Stimulated activated CD4-positive, alpha-beta T cell treated with anti-CD3 and anti-CD28 coated beads, Interleukin-1b, Interleukin-23, amount 100 ng/mL, for 1 hour (primary cell): ENCODE measurements at places on chromosomes 3 and 15.

- DNase-seq = no peak
These were observed 448.1 kb upstream of the WNT5A start for GRCh38 chr3:55935241-55935640.

- DNase-seq = no peak
These were observed 127.3 kb downstream of the IGF1R start for GRCh38 chr15:98775498-98776230.

- DNase-seq = no peak
These were observed 618.6 kb downstream of the NAALADL2 start for GRCh38 chr3:175477651-175478224.

- no peak for DNase-seq
These were observed 46.0 kb downstream of the CCNL1 start for GRCh38 chr3:157113832-157114505.

DNA sequence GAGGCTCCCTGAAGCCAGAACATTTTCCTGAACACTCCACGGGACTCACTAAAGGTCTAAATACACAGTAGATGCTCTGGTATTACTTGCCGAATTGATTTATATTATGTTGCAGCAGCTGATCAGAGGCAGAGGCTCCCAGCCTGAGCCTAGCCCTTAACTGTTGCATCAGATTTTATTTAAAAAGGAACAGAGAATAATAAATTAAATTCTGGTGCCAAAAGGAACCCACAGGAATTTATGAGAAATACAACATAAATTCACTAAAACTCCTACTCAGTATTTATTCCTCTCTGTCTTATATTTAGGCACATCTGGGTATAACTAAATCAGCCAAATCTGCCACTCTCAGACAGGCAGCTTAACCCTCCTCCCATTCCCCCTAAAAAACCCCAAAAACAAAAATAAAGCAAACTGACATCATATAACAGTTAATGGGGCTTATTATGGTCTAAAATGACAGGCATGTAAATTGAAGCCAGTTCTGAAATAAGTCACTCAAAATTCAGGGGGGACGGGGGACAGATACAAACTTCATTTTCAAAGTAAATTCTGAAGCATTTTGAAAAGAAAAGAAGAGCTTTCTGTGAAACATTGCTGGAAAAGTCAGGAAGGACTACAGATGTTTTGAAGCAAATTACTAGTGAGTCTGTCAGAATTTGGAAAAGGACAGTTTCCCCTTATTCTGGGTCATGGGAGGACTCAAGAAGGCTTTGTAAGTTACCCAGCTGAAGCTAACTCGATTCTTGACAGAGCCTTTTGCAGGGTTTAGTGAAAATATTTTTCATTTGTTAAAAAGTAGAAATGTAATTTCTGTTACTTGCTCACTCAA lies 53.8 kb upstream of the CORO2B start:
- no peak for DNase-seq

DNA sequence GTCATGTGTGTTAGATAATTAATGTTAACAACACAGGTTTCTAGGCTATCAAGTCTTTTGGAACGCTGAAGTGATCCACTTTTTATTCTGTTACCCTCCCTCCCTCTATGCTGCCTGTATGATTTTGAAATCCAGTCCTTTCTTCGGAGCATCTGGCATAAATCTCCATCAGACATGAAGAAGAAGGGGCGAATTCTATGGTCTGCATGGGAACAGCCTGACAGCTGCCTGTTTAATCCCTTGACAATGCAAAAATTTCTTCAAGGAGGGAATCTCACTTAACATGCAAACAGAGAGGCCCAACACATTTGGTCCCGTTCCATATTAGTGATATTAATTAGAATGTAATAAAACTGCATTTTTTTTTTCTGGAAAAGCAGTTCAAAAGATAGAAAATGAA lies 145.2 kb downstream of the VGLL3 start:
- no peak for DNase-seq

DNA sequence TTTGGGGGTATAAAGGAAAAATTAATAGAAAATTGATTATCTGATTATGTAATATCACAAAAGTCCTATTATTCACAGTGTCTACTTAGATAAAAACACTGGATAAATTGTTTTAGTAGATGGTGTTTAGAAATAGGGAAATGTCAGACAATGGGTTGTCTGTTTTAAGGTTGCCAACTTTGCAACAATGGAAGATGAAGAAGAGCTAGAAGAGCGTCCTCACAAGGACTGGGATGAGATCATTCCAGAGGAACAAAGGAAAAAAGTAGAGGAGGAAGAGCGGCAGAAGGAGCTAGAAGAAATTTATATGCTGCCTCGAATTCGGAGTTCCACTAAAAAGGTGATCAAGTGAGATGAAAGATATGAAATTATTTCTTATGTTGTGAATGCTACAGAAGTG lies 84.0 kb downstream of the CHD2 start:
- DNase-seq = no peak

DNA sequence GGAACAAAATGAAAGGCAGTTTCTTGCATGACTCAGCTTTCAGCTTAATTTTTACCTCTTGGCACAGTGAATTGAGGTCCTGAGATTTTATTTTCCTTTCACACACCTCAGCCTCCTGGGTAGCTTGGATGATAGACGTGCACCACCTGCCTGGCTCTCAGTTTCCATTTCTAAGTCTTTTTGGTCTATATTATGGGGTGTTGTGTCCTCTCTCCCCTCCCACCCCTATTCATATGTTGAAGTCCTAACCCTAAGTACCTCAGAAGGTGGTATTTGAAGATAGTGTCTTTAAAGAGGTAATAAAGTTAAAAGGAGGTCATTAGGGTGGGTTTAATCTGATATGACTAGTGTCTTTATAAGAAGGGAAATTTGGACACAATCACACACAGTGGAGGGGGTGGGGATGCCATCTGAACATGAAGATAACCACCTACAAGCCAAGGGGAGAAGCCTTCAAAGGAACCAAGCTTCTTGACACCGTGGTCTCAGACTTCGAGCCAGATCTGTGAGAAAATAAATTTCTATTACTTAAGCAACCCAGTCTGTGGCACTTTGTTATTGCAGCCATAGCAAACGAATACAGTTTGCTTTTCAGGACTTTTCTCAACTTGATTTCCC lies 85.2 kb downstream of the STRIT1 start:
- DNase-seq = no peak

- DNase-seq = no peak
These were observed at the start of gene RTP4 for GRCh38 chr3:187368251-187369088. Gene RTP4, plus strand, starts transcription at chr3:187368385. Its CDS starts 57 bp downstream, at chr3:187368442.

GRCh38 chr3:40770061-40770460 lies 245.3 kb downstream of the ZNF621 start:
- DNase-seq = no peak

DNA sequence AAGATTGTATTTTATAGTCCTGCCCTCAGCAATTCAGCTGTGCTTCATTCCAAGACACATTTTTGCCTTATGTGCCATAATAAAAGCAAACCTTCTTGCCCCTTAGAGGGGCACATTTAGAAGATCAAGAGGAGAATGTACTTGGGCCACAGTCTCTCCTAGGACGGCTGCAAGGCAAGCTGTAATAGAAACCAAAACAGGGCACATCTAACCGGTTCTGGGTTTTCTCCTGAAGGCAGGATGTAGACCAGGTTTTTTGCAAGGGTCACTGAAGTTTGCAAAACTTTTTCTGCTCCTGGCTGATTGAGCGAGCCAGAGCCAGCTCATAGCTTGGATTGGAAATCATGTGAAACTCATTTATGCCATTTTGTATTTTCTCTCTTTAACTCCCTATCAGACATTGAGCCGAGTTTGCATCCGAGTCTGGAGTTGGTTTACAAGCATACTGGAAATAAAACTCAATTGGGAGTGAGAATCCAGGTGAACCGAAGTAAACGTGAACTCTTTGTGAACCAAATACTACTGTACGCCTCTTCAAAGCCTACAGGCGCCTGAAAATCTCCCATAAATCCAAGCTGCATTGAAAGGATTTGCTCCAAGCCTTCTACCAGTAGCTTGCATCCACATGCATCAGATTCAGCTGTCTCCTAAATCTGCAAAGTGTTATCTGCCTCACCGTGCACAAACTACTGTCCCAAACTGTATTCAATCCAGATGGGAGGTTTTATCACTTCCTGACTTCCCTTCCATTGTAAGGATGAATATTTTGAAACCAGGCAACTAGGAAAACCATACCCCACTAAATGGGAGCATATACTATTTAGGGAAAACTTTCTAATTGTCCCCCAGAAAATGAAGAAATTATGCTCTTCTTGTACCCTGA lies 60.9 kb upstream of the TSC22D2 start:
- no peak for DNase-seq

GRCh38 chr3:12896063-12896985 lies 55.0 kb upstream of the RPL32 start:
- DNase-seq = no peak

GRCh38 chr3:53806182-53807116 lies 39.8 kb downstream of the CHDH start:
- DNase-seq = no peak

- DNase-seq = no peak
These were observed 36.2 kb downstream of the GAP43 start for GRCh38 chr3:115659253-115660220.

GRCh38 chr15:100105101-100105500 lies 236.7 kb downstream of the ADAMTS17 start:
- DNase-seq = no peak

DNA sequence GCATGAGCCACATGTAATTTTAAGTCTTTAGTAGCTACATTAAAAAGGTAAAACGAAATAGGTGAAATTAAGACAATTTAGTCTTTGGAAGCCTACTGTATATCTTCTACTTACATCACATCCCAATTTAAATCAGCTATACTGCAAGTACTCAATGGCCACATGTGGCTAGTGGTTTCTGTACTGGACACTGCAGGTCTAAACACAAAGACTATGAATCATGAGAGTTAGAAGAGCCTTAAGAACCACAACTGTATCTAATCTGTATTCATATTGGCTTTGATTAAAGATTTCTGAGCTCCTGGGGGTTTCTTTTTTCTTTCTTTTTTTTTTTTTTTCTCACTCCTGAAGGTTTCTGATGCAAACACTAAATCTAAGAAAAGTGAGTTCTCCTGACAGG lies 2.3 kb upstream of the EIF1B start:
- no peak for DNase-seq

GRCh38 chr3:125332504-125332903 lies 42.6 kb downstream of the ZNF148 start:
- DNase-seq = no peak

- DNase-seq = no peak
These were observed 63.7 kb downstream of the SSR3 start for GRCh38 chr3:156491192-156491591.

GRCh38 chr3:13007251-13007941 lies 65.8 kb downstream of the IQSEC1 start:
- DNase-seq = no peak

DNA sequence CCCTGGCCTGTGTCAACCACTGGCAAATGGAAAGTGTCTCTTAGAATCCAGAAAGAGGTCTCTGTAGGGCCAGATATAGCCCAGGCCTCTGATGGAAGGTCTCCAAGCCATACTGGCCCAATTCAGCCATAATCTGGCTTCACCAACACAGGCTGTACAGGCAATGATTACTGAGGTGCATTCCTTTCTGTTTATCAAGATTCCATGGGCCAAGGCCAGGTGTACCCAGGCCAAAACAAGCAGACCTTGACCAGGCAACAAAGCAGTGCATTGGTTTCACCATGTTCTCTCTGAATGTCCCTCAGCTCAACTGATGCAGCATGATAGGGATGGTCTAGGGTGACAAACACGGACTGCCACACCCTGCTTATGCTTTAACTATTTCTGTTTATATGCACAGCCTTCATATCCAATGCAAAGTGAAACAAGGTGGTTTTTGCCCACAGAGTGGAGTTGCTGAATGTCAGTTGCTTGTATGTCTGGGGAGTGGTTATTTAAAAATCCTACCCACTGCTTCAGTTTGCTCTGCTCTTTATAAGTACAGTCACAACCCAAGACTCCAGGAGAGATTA lies 25.2 kb downstream of the CCNL1 start:
- DNase-seq = no peak

- DNase-seq = no peak
These were observed 41.5 kb downstream of the RARB start for GRCh38 chr3:25469558-25469957.

DNA sequence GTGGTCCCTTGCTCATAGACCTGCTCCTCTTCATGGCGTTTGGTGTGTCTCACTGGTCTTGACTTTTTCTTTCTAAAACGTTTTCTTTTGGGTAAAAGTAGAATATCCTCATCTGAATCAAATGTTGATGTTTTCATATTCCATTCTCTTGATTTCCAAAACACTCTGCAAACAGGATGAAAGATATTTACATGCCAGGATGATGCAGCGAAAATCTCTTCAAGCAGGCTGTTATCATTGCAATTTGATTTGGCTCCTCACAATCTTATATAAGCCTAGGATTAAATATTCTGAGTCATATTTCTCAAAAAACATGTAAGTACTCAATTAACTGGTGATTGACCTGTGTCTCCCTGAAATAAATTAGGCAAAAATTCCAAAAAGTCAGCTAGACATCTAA lies 10.1 kb downstream of the PP2D1 start:
- DNase-seq = no peak

DNA sequence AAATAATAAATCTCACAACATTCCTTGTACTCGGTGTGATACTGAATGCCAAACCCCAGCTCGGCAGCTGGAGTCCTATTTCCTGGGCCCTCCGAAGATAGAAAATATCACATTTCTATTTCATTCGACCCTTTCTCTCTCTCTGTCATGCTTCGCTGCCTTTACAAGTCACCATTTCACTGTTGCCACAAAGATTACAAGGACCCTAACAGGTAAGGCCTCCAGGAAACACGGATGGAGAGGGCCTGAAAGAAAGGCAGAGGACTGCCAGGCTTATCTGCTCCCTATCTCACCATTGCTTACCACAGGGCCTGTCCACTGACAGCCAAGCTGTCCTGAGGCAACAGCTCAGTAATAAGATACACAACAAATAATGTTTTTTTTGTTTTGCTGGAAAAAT lies 376.5 kb downstream of the MECOM start:
- DNase-seq = no peak

GRCh38 chr15:76149291-76149915 lies 89.6 kb downstream of the TMEM266 start:
- DNase-seq = no peak

DNA sequence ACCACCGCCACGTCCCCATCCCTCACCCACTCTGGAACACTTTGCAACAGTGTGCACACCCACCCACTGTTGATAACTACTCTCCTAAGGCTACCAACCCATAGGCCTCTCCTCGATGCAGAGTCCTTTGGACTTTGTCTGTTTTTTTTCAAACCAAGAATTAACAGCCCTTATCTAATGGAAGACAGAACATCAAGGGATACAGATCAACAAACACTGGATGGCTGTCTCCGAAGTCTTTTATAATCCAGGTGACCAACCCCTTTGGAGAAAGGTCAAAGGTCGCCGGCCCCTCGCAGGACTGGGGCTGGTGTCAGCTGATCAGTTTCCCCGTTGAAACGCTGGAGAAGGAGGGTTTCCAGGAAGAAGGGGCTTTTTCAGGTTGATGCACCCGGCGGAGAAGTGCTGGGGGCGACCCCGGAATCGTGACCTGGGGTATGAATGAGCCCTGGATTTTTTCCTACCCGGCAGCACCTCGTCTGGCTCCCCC lies 532 bp downstream of the B4GALT4 start:
- DNase-seq = no peak

- DNase-seq = no peak
These were observed 2.9 kb downstream of the TNFSF10 start for GRCh38 chr3:172520301-172520831.
